ENCODE measurements at places on chromosomes 7 and 10. TPM values are rescaled to one million over a fixed set of nuclear protein-coding genes. Genes with fewer than 3 reads are reported as not detected.

DNA sequence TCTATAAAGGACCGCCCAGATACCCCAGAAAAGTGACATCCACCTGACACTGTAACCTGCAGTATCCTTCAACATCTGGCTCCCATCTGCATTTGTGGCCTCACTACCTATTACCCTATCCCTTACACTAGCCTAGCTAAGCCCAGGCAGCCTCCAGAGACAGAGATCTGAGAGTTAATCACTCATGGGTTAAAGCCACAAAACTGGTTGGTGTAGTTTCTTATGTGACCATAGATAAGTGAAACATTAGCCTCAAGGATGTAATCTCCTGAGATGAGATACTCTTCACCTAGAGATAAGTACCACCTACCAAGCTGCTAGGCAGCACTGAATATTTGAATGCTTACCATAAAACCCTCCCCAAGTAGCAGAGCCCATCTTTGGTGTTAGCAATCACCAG, 35.4 kb downstream of the CTTNBP2 start:
- DNase-seq = no peak

DNA sequence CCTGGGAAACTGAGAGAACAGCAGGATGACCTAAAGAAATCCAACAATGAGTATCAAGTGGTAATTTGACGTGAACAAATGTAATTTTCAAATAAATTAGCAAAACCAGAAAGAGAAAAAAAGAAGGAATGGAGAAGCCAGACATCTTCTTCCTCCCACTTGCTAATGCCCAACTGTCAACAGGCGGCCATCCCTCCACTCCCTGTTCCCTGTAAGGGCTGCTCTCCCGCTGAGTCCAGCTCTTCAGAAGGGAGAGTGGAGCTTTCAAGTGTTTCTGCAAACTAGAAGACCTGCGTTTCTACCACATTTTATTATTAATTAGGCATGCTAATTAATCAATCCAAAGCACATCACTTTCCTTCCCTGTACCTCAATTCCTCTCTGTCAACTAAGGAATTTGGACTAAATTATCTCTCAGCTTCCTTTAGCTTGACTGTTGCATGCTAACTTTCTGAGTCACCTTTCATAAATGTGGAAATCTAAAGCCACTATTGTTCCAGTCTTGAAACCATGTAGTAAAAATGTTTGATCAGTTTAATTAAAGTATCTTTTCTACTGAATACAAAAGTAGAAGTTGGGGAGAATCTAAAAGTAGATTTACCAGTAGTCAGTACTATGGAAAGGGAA, 48.4 kb upstream of the CUL1 start:
- no peak for DNase-seq

GRCh38 chr10:88226071-88226659, 357.0 kb downstream of the RNLS start:
- DNase-seq = no peak

GRCh38 chr7:38822549-38822948, 86.4 kb downstream of the VPS41 start:
- no peak for DNase-seq

DNA sequence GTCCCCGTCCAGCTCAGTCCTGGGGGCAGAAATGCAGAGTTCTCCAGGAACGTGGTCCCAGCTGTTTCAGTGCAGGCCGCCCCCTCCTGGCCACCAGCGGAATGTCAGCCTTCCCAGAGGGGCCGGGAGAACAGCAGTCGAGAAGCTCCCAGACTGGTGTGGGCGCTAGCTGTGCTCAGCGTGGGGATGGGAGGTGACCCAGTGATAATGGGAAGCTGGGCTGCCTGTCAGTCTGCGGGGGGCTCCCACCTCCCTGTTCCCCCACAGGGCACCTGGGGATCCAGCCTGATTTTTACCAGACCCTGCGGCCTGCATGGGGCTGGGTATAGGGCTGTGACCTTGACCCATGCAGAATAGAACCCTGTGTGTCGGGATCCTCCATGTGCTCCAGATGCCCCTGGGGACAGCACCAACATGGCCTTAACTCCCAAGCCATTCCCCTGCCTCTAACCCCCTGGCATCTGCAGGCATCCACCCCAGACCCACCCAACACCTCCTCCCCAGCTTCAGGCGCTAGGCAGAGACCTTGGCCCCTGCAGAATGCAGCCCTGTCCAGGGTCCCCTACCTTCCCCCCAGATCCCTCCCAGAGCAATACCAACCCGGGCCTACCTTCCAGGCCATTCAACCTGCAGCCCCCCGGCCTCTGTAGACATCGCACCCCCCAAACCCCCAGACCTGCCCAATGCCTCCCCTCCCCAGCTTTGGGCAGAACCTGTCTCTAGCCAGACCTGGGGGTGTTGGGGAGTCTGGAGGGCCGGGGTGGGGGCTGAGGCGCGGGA, 880 bp upstream of the ELN start:
- peak; percentile 30 for DNase-seq

NEUROG3 gene
- not detected for total RNA-seq
